ENCODE measurements at places on chromosomes 4 and X. TPM values are rescaled to one million over a fixed set of nuclear protein-coding genes. Genes with fewer than 3 reads are reported as not detected.

- no peak for DNase-seq
Measured at GRCh38 chr4:78684325-78685079, 91.6 kb upstream of the BMP2K start.

GRCh38 chr4:59818656-59819055 is 1381.5 kb upstream of the ADGRL3 start:
- DNase-seq, result no peak

DNA sequence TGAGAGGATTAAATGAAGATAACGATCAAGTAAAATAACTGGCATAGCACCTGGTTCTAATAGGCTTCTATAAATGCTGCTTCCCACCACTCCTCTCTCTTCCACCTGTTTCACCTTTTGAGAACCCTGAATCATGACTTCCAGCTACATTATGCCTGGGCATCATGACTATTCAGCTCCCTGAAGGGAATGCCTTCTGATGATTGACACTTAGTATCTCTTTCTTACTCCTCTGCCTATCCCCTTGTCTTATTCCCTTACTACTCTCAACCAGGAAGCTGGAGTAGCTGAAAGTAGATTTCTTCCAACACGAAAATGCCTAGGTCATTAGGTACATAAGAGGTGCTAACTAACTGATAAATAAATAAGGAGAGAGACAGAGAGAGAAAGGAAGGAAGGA is 24.7 kb upstream of the CXCL8 start:
- DNase-seq, result no peak

DNA sequence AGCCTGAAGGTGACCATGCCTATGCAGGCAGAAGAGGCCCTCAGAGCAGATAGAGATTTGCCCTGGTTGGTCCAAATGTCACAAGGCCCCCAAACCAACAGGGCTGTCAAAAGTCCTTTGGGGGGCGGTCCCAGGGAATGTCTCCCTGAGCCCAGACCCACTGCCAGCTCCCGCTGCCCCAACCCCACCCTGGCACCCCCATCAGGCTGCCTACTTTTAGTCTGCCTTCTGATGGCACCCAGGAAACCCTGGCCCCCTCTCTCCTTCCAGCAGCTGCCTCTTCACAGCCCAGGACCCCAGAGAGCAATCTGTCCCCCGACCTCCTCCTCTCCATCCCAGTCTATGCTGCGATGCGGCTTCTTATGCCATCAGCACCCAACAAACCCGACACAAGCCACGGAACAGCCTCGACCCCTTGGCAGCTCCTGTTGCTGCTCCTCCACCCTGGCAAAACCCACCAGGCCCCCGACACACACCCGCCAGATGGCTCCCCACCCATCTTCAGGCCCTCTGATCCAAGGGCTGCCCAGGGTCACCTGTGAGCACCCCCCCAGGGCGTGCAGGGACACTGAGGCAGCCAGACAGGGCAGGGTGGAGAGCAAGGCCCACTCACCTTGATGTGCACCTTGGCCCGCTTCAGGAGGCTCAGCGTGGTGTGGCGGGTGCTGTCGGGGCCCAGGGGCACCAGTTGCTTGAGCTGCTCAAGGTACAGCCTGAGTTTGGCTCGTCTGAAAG is 9.9 kb downstream of the MXD4 start:
- no peak for DNase-seq

- DNase-seq, result no peak
Measured at GRCh38 chr4:67697860-67698687, 2.9 kb downstream of the UBA6 start.

Gene MAGED1
- 148 TPM for total RNA-seq
